ENCODE measurements at places on chromosomes 4 and X.

- DNase-seq: no peak
Observed at GRCh38 chr4:127486248-127486647, 146.5 kb upstream of the INTU start.

- DNase-seq: no peak
Observed at GRCh38 chr4:22869235-22869634, 176.5 kb downstream of the GBA3 start.

GRCh38 chrX:38552721-38553120 is 8.6 kb upstream of the TSPAN7 start:
- DNase-seq: no peak

GRCh38 chr4:72743078-72743477 is 174.1 kb upstream of the ADAMTS3 start:
- no peak for DNase-seq

GRCh38 chrX:122133478-122133877 is 1050.6 kb upstream of the GRIA3 start:
- no peak for DNase-seq

GRCh38 chr4:95129031-95129430 is 371.3 kb downstream of the BMPR1B start:
- no peak for DNase-seq

GRCh38 chrX:23662853-23663252 is 4.4 kb upstream of the PRDX4 start:
- DNase-seq: no peak

DNA sequence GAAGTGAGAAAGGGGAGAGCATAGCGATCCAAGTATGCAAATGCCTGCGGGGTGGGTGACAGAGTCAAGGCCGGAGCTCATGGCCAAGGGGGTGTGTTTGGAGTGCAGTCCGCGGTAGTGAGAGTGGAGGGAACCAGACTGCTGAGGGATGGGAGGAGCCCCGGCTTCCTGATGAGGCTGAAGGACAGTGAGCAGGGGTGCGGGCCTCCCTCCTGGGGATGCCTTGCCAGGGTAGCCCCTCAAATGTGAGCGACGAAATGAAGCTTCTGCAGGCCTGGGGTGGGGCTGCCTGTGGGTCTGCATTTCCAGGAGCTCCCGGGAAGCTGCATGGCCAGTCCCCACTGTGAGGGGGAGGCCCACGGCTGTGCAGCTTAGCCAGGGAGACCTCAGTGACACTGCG is 45.0 kb downstream of the PSAPL1 start:
- no peak for DNase-seq

DNA sequence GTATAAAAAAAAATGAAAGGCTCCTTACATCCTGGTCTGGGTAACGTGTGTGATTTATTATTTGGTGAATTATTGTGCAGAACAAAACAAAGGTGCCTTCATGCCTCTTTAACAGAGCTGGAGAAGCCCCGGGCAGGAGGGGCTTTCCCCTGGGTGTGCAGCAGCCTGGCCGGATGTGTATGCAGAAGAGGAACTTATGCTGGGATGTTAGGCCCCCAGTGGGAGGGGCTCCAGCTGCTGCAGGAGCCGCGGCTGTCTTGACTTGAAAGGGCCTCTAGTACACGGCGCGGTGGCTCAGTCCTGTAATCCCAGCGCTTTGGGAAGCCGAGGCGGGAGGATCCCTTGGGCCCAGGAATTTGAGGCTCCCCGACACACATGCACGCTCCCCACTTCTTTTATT is 16.0 kb downstream of the CCNQ start:
- DNase-seq: peak; percentile 17

DNA sequence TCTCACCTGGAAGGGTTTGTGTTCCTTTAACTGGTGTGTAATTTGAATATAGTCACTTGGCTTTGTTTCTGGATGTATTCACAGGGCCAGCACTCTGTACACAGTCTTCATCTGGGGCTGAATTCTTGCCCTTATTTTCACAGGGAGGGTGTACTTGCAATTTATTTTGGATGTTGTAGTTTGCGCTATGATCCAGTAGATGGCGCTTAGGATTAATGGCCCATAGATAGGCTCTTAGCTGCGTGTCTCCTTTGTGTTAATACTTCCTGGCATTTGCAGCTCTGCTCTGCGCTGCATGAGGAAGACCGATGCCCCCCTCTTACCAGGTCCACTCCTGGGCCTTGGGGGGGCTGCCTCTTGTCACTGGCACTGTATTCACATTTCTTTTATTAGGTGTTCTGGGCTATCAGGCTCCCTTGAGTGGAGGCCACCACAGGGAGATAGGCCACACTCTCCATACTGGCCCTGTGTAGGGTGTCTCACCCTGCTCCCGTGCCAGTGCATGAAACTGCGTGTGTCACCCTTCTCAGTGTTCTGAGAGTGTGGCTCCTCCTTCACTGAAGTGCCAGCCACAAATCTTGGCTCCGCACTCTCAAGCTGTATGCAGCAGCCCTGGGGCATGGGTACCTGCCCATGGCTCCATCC is 562.2 kb downstream of the ZIC3 start:
- DNase-seq: peak; percentile 13

DNA sequence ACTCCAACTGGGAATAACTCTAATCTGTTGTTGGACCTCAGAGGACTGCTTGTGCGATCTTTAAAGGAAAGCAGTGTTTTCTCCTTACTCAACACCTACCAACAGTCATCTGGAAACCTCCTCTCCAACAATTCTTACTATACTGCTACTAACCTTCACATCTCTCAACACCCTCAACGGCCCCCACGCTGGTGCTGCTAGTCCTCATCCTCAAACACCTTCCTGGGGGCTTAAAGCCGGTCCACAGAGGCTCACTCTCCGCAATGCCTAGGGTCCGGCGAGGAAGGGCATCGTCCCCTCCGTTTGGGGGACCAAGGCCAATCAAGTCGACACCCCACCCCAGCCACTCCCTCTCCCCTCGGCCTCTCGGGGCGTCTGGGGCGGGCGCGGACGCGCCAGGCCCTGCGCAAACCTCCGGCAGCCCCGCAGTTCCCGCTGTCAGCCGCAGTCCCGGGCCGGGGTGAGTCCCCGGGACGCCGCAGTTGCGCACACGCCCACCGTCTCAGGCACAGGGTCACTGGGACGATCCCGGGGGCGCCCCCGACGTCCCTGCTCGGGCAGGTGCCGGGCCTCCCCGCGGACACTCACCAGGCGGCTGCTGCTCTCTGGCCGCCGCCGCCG is 418 bp downstream of the TAB3 start:
- peak; percentile 7 for DNase-seq

GRCh38 chr4:66647476-66647875 is 897.8 kb downstream of the CENPC start:
- no peak for DNase-seq

DNA sequence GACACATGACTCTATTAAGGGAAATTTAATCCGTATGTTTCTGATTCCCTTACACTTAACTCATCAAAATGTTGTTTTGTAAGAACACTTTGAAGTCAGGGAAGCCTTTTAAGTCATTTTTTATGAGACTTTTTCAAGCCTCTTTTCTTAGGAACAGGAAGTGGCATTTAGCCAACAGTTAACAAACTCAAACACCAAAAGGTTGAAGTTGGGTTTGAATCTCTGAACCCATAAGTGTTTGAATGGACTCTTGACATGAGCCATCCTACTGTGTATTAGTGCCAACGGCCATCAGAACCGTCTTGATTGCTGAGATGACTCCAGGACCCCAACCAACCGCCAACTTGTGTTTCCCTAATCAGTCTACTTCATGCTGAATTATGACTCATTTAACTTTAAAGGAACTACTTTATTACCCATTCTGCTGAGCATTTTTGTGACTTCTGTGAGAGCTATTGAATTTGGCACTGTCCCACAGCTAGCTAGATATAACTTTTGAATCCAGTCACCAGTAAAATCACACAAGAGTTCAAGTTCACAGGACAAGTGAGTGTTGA is 209.1 kb upstream of the FAT1 start:
- no peak for DNase-seq

DNA sequence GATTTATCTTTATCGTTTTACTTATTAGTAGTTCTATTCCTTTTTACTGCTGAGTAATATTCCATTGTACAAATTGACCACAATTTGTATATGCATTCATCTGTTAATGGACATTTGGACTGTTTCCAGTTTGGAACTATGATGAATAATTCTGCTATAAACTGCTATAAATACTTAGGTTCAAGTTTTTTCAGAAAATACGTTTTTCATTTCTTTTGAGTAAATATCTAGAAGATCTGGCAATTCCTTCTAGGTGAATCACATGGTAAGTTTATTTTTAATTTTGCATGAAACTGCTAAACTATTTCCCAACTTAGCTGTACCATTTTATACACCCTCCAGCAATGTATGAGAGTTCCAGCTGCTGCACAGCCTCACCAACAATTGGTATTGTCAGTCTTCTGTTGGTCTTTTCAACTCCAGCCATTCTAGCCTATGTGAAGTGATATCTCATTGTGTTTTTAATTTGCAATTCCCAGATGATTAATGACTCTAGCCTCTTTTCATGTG is 22.2 kb downstream of the LIN54 start:
- no peak for DNase-seq

- DNase-seq: no peak
Observed at GRCh38 chrX:19876962-19877361, 10.4 kb downstream of the SH3KBP1 start.

DNA sequence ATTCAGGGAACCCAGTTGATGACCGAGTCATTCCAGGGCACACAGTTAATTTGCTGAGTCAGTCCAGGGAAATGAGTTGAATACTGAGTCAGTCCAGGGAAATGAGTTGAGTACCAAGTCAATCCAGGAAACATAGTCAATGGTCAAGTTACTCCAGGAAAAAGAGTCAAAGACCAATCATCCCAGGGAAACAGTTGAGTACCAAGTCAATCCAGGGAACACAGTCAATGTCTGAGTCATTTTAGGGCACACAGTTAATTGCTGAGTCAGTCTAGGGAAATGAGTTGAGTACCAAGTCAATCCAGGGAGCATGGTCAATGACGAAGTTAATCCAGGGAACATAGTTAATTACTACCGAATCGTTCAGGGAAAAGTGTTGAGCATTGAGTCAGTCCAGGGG is 754.4 kb downstream of the NLGN4X start:
- no peak for DNase-seq

- no peak for DNase-seq
Observed at GRCh38 chrX:72394518-72395170, 88.9 kb upstream of the CITED1 start.

- DNase-seq: no peak
Observed at GRCh38 chrX:18252644-18253359, 32.1 kb upstream of the BEND2 start.

DNA sequence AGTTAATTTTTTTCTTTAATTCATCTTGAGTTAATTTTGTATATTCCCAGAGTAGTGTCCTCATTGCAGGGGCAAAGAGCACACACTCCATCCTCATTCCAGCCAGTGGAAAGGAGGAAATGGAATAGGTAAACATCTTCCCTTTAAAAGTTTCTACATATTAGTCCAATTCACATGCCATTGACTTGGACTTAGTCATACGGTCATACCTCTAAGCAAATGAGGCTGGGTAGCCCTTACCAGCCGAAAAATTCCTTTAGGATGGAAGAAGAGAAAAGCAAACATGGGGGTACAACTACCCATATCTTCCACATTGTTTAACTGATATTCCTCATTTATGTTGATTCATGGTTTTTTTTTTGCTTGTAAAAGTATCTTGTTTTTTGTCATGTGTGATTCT is 37.4 kb upstream of the NDP start:
- DNase-seq: no peak
